ENCODE measurements at places on chromosomes 3 and 15.

GRCh38 chr3:126031981-126032471 lies 51.9 kb downstream of the SLC41A3 start:
- DNase-seq: no peak

GRCh38 chr3:118970819-118971218 lies 63.8 kb downstream of the IGSF11 start:
- no peak for DNase-seq

DNA sequence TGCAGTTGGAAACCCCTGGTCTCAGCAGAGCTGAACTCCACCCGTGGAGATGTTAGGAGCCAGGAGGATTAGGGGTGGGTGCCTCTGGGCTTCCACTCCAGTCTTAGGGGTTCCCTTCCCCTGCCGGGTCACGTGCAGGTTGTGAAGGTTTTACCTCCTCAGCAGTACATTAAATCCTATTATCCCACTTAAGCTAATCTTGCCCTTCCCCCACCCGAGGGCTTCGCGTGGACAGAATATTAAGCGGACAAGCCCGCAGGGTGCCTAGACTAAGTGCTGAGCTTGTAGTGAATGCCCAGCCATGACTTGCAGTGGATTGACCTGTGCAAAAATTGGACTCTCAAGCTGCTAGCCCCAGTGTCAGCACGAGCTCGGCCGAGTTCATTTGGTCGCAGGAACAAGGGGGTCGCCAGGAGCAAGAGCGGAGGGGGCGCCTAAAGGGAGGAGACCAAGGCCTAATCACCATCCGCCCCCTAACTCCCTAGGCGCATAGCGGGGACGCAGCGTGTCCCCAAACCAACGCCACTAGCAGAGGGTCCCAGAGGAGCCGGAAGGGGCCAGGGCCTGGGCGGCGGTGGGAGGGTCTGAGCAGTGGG lies 498 bp upstream of the SEMA4B start:
- DNase-seq: no peak

DNA sequence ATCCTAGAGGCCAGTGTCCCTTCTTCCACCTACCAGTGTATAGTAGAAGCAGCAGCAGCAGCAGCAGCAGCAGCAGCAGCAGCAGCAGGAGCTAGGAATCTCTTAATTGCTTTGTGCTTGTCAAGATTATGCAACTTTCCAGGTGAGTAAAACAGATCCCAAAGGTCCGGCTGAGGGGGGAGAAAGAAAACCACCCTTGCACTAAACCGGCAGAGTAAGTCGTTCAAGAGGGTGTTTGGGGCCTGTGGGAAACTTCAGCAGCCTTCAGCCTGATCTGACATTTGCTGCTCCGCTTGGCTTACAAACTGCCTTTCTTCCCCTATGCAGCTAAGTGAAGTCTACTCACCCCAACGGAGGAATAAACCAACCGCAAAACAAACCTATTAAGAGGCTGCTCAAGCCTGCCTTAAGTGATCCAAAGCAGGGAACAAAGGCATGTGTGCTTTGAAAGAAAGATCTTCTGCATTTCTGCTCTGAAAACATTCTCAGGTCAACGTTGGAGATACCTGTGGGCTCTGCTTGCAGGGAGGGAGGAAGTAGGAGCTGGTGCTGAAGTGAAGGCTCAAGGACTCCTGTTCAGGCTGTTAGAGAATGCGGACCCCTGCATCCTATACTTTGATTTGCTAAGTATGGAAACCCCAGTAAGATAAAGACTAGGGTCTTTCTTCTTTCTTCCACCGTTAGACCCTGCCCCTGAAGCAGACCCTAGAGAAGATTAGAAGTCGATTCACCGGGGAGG lies 35.7 kb upstream of the DLG1 start:
- DNase-seq: no peak

DNA sequence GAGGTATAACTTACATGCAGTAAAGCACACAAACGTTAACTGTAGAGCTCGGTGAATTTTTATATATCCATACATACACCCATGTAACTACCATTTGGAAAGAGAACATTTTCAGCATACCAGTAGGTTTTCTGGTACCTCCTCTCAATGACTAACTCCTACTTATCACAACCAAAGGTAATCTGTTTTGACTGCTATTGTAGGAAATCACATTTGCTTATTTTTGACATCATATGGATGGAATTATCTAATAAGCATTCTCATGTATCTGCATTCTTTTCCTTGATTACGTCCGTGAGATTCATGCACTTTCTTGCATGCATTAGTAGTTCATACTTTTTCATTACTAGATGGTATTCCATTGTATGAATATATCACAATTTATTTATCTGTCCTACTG lies 76.8 kb downstream of the CSNK1G1 start:
- no peak for DNase-seq

- DNase-seq: no peak
Measured at GRCh38 chr15:39052323-39052705, 487.7 kb upstream of the RASGRP1 start.

DNA sequence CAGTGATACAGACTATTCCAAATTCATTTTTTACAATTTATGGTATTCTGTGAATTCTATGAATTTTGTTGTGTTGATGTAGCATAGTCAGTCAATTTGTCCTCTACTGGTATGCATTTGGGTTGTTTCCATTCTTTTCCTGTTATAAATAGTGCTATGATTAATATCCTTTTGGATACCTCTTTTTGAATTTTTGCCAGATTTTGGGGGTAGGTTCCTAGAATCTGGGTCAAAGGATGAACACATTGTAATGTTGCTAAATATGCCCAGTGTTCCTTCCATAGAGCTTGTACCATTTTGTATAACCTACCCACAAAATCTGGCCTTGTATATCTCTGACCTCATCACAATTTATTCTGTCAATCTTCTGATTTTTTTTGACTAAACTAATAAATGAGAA lies 44.4 kb upstream of the C3orf38 start:
- peak; percentile 6 for DNase-seq

DNA sequence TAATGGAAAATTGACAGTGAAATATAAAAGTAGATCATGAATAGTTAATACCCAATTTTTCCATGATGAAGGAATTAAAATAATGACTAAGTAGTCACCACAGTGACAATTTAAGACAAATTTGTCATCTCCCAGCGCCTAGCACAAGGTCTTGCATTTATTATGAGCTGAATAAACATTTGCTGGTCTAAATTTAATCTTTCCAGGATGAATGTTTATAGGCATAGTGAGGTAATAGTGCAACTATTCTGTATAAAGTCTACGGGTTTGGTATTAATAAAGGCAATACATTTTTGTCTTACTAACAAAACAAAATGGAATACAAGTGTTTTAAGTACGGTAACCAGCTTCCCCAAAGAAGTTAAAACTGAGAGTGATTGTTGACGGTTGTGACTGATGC lies 209.3 kb downstream of the CD47 start:
- no peak for DNase-seq

DNA sequence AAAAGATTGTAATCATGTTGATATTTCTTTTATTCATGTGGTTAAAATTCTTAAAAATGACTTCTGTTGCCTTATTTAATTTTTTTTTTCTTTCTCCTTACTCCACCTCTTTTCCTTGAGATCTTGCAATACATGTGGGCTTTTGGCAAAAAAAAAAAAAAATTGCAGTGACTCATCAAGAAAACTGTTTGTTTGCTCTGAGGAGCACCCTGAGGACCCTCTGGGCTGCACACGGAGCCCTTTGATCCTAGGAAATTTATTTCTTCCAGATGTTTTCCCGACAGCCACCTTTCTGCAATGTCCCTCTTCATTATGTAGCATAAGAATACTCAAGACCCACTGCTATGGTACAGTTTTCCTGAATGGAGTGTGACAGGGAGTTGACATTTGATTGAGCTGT lies 371.7 kb downstream of the ZBTB20 start:
- DNase-seq: peak; percentile 24

DNA sequence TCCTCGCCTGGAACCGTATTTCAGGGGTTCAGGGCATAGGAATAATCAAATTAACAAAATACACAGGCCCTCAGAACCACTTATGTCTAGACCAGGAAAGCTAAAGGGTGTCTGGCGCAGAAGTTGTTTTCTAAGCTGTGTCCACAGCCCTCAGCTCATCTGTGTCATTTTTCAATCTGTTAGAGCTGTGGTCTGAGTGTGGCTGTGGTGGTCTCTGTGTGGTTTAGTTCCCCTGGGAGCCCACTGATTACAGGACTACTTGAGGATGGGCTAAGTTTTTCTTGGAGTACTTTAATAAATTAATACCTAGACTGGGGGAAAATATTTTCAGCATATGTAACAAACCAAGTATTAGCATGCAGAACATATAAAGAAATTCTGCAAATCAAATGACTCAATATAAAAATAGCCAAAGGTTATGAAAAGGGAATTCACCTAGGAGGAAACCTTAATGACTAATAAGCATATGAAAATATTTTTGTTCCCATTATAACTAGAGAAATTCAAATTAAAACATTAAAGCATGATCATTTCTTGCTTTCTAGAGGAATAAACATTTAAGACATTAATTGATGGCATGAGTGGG lies 186.3 kb downstream of the SATB1 start:
- DNase-seq: no peak

DNA sequence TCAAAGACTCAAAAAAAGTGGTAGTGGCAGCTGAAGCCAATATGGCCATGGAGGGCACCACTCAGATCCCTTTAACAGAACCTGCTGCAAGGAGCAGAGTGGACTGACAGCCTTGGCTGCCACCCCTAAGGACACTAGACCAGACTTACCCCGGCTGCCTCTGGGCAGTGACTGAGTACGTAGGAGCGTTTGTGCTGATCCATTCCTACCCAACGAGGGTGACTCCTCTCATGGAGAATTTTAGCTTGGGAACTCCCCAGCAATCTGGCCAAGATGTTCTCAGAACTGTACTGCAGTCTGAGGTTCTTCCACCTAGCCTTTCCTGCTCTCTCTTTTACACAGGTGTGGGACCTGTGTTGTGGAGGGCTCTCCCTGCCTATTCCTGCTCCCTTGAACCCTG lies 22.1 kb downstream of the CLEC3B start:
- peak; percentile 72 for DNase-seq

DNA sequence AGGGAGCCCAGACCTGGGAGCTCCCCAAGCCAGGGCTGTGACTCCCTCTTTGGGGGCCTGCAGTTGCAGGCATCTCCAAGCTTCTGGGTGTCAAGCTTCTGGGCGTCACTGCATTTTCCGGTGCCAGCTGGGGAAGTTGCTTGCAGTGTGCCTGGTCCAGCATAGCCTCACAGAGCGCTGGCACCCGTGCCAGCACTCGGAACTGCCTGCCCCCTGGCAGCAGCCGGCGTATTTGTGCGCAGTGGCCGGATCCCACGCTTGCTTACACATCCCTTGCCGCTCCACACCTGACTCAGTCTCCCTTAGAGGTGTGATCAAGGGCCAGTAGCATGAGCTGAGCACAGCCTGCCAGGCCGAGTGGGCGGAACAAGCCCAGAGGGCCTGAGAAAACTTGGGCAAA lies 37.0 kb downstream of the COMMD2 start:
- no peak for DNase-seq

- no peak for DNase-seq
Measured at GRCh38 chr15:98853617-98854420, 153.8 kb downstream of the PGPEP1L start.

GRCh38 chr15:60091911-60092310 lies 87.8 kb downstream of the FOXB1 start:
- DNase-seq: no peak

DNA sequence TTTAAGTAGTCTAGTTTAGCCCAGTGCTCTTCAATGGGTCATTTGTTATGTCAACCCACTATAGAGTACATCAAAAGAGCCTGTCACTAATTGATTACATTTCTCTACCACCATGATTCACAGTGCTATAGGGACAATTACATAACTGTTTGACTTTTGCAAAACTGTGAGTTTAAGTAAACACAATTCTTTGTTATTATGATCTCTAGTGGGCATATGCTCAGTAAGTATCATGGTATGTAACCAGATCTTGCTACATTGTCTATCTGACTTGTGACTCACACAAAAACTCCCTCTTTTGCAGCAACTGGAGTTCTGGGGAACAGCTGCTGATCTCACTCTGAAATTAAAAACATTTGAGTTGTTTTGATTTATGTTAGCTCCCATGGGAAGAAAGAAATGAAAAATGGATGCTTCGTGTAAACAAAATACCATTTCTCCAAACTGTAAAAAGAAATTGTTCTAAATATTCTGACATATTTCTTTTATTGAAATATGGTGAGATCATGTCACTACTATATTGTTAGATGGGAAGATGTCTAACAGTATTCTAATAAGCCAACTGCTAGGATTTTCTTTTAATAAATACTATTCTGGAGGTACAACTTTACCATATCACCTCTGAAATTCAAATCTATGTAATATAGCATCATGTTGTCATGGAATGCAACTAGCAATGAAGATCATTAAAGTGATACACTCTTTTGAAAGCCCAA lies 470.4 kb downstream of the ROBO1 start:
- peak; percentile 74 for DNase-seq

DNA sequence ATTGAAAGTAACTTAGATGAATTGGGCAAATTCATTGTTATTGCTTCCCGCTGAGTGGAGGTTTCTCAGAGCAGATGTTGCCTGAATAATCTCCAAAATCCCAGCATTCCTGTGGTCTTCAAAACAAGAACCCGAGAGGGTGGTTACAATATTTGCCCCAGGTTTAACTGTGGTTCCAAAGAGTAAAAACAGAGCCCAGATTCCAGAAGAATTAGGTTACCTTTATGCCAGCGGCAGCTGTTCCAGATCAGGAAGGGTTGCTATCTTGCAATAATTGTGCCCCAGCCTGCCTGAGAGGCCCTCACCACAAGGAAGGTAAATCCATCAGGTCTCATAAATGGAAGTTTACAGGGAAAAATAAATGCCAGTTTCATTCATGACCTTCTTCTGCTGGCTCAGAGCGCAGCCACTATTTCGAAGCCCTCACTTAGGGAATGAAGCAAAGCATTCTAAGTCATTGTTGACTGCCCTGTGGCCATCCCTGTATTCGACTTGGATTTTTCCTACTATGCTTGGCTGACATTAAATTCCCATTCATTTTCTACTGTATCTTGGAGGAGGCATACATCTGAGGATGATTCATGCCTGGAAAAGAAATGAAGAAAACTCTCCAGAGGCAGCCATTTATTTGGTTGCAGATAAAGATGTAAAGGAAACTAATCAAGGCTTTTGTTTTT lies 54.6 kb downstream of the SSUH2 start:
- DNase-seq: peak; percentile 59

- no peak for DNase-seq
Measured at GRCh38 chr3:117756563-117756962, 1047.0 kb downstream of the TUSC7 start.

- DNase-seq: peak; percentile 53
Measured at GRCh38 chr3:62101488-62101887, 271.9 kb downstream of the FEZF2 start.

- no peak for DNase-seq
Measured at GRCh38 chr3:173876476-173876875, 478.9 kb downstream of the NLGN1 start.

DNA sequence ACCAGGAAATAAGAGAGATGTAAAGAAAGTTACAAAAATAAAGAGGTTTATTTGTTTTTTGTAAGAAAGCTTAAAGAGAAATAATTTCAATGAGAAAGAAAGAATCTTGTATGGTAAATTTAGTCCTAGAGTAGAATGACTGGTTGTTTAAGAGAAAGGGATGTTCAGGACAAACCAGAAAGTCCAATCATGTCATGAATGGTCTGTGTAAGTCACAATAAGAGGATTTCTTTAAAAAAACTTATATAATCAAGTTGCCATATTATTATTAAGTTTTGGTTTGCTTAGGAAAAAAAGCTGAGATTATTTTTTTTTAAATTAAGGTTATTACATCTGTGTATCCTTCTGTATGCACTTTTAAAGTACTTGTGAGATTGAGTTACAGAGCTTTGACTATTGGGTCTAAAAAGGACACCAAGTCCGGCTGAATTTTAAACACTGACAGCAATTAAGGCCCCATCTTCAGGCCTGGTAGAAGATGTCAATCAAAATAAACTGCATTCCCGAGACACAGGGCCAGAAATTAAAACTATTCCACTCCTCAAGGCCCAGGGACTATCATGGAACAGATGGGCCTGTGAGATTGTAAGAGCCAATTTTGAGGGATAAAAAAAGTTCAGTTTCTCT lies 12.2 kb downstream of the ERICH6 start:
- no peak for DNase-seq

Measured in AG20443 (cell line).